HT1080 (cell line): ENCODE measurements at places on chromosomes 5 and 9. TPM values are rescaled to one million over a fixed set of nuclear protein-coding genes. Genes with fewer than 3 reads are reported as not detected.
A peak's percentile ranks its signal among the peaks of the same experiment; 100 is the strongest.

- DNase-seq: no peak
Measured at GRCh38 chr5:35789732-35790456, 66.8 kb upstream of the IL7R start.

- no peak for DNase-seq
Measured at GRCh38 chr9:87267251-87268070, 230.2 kb upstream of the DAPK1 start.

The SLC36A3 gene
- total RNA-seq: not detected in 2 replicates

The RGS14 gene
- total RNA-seq: 27.7 and 29.8 TPM in 2 replicates

DNA sequence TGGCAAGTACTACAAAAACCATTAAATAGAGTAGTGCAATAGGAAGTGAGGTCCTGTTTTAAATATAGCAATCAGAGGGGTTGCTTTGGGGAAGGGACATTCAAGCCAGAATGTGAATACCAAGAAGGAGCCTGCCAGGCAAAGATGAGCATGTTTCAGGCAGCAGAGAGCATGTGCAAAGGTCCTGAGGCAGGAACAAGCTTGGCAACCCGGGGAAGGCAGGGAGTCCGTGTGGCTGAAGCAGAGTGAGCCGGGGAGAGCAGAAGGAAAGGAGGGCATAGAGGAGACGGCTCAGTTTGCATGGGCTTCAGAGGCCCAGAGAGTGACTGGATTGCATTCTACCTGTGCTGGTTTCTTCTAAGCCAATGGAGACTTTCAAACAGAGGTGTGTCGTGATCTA, 22.7 kb upstream of the CPLX2 start:
- no peak for DNase-seq

The TBC1D13 gene
- total RNA-seq: 19.2 and 23.9 TPM in 2 replicates

DNA sequence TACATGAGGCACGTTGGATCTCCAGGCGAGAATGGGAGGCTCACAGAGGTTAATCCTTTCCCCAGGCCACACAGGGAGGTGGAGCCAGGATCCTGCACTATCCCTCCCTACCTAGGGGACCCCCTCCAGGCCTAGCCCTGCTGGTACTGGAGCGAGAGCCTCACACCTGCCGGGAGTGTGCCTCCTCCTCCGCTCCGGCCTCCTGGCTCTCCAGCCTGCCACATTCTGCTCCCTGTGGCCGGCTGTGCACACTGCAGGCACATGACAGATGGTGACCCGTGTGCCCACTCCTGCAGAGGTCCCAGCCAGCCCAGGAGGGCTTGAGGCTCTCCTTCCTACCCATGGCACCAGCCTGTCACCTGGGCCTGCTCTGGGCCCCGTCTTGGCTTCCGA, 93.4 kb downstream of the RXRA start:
- DNase-seq: no peak

DNA sequence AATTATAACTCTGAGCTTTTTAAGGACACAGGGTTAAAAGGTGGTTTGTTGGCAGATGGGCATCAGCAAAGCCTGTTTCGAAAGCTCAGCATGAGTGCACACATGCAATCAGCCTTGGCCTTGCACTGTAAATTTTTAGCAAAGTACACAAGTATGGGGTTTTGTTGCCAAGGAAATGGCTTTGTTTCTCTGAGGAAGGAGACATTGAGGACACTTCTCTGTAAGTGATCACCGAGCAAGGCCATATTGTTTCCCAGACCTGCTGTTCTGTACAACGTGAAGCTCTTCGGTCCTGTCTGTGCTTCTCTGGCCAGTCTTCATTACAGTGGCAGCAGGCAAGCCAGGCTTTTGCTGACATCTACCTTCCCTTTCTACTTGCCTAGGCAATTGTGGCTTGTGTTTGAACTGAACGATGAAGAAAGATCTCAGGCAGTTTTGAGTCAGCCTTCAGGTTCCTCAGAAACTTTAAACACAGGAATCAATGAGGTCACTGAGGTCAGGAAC, 27.9 kb upstream of the GLRX start:
- no peak for DNase-seq

DNA sequence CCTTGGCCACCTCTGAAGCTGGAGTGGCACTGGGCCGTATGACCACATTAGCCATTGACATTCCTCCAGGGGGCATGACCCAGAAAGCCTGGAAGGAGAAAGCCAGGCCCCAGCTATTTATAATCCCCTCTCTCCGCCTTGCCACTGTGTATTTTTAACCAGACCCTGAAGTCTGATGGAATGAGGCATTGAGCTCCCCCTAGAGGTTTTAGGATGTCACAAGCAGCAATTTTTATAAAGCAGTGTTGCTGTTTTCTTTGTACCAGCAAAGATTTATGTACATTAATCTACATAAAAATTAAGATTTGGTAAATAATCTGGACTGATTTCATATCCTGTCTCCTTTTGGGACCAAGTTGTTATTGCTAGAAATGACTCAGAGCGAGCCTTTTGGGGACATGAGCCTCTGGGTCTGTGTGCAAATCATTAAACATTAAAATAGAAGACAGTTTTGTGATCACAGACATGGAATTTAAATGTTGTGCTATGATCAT, 127.1 kb downstream of the TRIO start:
- DNase-seq: peak; percentile 84

DNA sequence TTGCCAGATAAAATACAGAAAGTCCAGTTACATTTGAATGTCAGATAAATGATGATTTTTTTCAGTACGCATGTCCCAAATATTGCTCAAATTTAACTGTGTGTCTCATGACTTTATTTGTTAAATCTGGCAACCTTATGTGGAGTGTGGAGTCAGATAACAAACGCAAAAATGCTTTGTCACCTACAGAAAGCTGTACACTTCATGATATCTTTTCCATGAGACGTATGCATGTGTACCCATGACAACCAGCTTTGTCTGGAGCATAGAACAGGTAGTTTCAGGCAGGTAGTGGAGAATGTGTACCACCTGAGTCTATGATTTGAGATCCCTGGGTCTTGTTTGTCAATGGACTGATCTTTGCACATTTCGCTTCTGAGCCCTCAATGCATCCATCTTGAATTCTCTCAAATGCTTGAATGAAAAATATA, 105.5 kb upstream of the CPEB4 start:
- no peak for DNase-seq

DNA sequence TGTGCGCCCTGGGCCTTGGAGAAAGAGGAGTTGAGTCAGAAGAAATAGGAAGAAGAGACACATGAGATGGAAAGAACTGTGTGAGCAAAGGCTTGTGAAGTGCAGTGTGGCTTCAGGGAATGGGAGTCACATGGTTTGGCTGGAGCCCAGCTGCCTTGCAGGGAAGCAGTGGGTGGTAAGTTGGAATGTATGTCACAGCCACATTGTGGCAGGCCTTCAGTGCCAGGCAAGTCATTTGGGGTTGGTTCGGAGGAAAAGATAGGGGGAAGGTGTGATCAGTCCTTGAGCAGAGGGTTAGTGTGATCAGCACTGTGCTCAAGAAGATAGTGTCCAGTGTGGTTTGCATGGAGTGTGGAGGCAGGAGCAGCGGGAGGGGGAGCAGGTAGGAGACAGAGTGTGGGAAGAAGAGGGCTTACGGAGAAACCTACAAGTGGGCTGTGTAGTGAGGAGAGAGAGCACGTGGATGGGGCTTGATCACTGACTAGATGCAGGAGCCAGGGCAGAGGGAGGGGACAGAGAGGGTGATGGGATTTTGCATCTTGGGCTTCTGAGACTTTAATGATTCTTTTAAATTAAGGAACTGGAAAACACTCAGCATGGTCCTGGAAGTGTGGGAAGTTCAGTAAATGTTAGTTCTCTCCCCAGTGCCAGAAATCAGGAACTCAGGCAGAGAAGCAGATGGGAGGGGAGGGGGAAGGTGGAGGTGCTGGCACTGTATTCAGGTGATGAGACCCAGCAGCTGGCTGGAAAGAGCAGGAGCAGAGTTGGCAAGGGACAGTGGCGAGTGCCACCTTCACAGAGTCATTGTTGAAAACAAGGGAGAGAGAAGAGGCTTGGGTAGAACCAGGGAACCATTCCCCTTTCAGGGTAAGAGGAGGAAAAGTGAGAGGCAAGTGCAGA, 46.6 kb downstream of the ARHGAP26 start:
- DNase-seq: peak; percentile 68

- DNase-seq: peak; percentile 73
Measured at GRCh38 chr9:36154331-36154952, 14.7 kb upstream of the CCIN start.

The C1QTNF3 gene
- total RNA-seq: 0.21 TPM in 1 of 2 replicates, not detected in the other

The TSLP gene
- total RNA-seq: not detected in 2 replicates

The TXN gene
- 415 and 517 TPM in 2 replicates for total RNA-seq

DNA sequence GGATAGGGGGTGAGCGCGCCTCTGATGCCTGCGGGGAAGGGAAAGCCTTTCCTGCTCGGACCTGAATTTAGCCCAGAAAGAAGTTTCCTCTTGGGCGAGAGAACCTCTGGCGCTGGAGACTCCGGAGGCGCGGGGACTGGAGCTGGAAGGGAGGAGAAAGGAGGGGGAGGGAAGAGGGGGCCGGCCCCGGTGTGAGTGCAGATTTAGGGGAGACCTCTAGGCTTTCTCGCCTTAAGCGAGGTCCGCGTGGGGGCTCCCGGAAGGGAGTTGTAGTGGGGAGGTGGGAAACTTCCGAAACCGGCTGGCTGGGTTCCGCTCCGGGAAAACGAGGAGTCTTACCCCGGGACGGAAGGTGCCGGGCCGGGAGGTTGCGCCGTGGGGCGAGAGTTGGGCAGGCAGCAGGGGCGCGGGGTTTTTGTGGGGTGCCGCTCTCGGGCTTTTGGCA, 1.3 kb downstream of the PCSK5 start:
- no peak for DNase-seq

DNA sequence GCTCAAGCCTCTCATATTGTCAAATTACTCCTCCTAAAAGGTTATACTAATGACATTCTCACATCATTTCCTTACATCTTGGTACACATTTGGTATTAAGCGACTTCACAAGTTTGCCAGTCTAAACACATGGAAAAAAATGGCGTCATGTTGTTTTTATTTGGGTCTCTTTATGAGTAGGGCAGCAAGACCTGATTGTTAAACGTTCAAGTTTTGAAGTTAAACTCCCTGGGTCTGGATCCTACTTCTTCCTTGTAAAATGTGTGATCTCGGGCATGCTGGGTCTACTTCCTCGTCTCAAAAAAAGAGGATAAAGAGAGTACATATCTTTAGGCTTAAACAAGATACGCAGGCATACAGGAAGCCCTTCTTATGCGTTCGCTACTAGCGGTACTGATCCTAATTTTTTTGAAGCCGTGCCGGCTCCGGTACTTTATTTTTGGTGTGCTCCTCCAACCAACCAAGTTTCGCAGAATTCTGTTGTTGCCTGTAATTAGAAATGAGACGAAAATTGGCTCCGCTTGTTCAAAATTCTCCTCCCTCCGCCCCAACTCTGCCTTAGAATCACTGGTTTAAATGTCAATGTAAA, 596 bp upstream of the CDC37L1 start:
- DNase-seq: peak; percentile 52

DNA sequence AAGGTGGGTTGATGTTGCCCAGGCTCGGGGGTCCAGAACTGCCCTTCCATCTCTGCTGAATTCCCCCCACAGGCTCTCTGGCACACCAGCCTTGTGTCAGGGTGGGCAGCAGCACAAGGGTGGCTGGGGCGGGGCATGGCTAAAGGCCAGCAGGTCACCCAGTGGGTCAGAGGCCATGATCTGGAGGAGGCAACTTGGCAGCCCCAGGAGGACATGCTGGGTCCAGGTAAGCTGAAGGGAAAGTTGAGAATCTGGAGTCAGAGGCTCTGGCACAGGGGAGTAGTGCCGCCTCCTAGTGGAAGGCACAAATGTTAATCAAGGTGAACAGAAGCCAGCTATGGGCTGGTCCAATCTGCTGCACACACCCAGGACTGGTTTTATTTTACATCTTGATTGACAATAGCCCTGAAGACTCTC, 6.2 kb downstream of the TMEM8B start:
- no peak for DNase-seq

GRCh38 chr9:85892401-85892800, 48.5 kb upstream of the NAA35 start:
- DNase-seq: no peak

GRCh38 chr5:8188874-8189565, 320.1 kb downstream of the MTRR start:
- DNase-seq: peak; percentile 30

GRCh38 chr9:6631207-6631512, 14.4 kb downstream of the GLDC start:
- DNase-seq: no peak

The SLC6A3 gene
- total RNA-seq: not detected in 2 replicates

DNA sequence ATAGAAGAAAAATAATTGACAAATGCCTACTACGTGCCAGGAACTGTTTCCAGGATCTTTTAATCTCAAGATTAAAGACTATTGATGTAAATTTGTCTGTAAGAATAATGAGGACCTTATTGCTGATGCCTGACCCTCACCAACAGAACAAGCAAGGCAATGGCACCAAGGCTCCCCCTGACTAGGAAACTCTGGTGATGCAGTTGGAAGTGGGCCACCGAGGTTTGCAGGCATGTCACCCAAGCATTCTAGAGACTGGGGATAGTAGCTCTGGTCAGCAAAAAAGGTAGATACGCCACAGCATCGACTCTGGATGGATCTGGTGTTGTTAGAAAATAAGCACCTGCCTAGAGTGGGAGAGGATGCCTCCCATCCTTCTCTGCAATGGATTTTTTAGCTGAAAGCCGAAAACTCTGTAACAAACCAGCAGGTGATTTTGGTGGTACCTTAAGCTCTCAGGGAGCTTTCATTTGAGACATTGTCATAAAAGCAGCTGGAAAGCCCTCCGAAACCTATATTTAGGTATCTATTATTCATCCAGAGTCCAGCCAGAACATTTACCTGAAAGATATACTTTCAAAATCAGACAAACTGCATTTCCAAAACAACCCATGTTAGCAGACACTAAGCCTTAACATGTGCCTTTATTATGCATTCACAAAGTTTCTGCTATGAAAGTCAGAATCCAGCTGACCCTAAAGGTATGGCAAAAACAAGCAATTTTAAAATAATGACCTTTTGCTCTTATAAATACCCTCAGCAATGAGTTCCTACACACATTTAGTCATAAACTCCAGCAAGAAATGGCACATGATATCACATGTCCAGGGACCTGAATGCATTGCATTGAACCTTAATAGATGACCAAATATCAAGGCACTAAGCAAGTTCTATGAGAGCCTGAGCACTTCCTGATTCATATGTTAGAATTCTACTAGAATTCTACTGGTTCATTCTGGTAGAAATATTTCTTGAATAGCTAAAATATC, 308.4 kb downstream of the PDE4D start:
- no peak for DNase-seq

The OTULIN gene
- total RNA-seq: 27.9 and 33.2 TPM in 2 replicates

DNA sequence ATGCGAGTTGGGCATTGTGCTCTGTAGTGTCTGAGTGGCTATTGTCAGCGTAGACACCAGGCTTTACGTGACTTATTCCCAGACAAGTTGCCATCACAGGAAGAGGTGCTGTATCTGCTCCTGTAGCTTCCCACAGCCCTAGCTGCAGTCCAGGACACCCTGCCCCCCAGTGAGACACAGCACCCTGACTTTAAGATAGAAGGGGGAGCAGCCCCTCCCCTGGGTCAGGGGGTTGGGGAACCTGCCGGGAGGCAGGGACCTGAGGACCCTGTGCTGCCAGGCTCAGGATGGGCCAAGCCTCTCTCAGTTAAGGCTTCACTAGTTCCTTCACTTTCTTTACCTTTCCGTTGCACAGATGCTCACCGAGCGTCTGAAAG, 75.4 kb downstream of the NEK6 start:
- DNase-seq: no peak

The IL3 gene
- not detected in 2 replicates for total RNA-seq

- DNase-seq: no peak
Measured at GRCh38 chr5:128021411-128021810, 62.2 kb upstream of the SLC12A2 start.

- DNase-seq: no peak
Measured at GRCh38 chr5:15137414-15137813, 265.8 kb upstream of the ANKH start.
